ENCODE measurements at places on chromosomes 2 and 18.

DNA sequence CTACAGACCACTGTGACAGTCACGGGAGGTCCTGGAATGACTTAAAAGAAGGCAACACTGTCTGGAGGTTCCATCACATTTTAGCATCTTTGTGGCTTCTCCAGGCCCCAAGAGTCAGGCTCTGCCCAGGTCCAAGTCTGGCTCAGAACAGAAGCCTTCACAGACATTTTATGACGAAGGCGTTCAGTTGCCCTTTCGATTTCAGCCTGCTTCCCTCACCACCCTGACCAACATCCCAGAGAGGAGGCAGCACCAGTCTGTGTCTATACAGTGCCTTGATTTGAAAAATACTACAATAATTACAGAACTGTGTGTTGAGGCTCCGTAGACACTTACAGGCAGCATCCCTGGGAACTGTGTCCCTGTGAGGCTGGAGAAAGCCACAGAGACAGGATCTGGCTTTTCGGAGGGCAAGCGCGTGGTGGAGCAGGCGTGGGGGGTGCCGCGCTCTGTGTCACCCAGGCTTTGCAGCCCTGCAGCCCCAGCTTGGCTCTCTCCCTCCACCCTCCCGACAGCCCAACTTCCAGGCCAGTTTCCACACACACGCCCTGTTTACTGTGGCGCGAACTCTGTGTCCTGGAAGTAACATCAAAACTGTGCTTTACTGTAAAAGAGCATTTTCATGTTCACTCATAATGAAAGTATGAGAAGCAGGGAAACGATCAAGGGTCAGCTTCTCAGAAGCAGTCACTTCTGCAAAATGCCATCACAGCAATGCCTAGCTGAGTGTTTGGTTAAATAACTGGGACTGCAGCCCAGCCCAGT, 153.5 kb upstream of the ALKAL2 start:
- no peak for DNase-seq

DNA sequence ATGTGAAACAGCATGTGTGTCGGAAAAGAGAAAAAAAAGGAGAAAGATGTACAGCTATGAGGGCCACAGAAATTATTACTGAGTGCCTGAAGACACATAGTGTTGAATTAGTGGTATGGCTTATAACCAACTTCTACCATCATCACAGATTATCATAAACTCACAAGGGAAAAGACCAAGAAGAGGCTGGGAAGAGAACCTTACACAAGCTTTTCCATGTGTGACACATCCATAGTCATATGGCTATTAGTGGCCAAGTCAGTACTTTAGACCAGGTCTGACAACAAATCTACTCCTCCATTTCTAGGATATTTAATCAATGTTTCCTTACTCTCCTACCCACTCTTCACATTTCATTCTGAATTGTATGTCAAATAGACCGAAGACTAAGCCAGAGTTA, 3.5 kb upstream of the GALNT5 start:
- no peak for DNase-seq

GRCh38 chr2:231015926-231016325, 20.0 kb downstream of the SPATA3 start:
- no peak for DNase-seq

DNA sequence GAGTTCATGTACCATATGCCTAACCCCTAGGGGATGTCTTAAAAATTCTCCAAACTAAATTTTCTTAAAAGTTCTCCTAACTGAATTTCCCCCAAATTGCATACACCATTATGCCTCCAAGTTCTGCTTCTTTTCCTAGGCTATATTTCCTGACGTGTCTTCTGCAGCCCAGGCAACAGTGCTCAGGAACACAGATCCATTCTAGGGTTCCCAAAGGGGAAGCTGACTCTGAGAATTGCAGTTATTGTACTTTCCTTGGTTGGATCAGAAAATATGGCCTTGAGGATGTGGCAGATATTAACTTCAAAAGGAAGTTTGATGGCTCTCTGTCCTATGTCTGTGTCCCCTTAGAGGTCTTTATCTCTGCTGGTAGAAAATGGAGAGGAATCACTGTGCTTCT, 124.3 kb downstream of the TMEM17 start:
- DNase-seq: no peak

GRCh38 chr2:181515719-181516118, 58.5 kb downstream of the ITGA4 start:
- DNase-seq: no peak

GRCh38 chr18:79525556-79526467, 130.1 kb downstream of the NFATC1 start:
- DNase-seq: no peak

DNA sequence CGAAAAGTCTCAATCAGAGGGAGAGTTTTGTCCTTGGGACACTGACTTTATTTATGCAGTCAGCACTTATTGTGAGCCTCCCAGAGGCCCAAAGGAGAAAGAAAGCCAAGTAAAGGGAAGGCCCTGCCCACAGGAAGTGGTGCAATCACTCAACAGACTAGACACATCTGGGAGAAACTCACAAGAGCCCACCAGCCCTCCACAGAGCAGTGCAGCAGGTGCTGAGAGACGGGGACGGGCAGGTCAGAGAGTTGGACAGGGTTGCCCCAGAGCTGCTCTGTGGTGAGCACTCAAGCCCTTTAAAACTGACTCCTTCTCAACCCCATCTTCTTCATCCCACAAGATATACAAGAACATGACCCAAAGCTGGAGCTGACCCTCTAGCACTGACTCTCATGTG, 96.0 kb downstream of the TFCP2L1 start:
- DNase-seq: no peak

GRCh38 chr18:7512348-7512747, 54.8 kb upstream of the PTPRM start:
- no peak for DNase-seq

GRCh38 chr2:25402477-25402876, 60.8 kb upstream of the DNMT3A start:
- DNase-seq: no peak

DNA sequence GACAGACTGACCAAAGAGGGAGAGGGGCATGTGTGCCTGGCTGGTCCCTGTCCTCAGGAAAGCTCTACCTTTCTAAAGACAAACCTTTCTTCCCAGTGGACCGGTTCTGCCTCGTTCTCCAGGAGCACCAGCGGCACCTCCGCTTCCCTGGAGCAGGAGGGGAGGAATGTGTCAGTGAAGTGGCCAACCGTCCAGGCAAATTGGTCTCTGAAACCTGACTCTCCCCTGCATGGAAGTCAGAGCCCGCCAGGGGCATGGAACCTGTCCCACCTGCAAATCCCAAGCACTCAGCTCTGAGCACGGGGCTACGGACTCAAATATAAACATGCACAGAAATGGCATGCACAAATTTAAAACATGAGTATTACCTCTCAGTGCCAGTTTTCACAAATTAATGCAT, 62.9 kb downstream of the COL6A3 start:
- no peak for DNase-seq

- no peak for DNase-seq
These were observed 129.8 kb downstream of the PXDN start for GRCh38 chr2:1614564-1614963.

- peak; percentile 80 for DNase-seq
These were observed 60.4 kb upstream of the NABP1 start for GRCh38 chr2:191617575-191617974.

DNA sequence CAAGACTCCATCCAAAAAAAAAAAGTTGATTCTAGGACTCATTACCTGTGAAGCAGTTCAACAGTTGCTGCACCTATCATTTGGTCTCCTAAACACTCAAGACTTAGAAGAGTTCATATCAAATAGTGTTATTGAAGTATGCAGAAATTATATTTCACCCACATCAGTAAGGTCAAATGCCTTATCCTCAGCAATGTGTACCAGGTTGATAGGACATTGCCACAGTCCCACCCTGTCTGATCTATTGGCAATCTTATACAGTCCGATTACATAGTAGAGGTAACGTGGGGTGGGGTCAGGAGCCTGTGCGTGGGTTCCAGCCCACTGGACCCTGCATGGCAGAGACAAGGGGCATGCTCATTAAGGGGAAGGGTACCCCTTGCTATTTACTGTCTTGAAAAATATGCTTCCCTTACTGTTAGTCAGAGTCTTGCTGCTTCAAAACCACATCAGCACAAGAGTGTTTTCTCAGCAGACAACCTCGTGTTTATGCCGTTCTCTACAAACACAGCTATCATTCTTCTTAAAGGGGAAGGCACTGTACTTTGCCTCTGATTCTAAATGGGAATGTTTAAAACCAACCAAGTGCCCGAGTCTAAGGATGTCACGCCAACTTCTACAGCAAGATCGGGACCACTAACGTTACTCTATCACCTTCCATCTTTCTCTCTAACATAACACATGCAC, 115.2 kb downstream of the MTCL1 start:
- DNase-seq: no peak

GRCh38 chr2:86747711-86748639, 27.9 kb downstream of the RMND5A start:
- no peak for DNase-seq

- no peak for DNase-seq
These were observed 38.2 kb downstream of the PDIA6 start for GRCh38 chr2:10774394-10774793.

GRCh38 chr2:166360906-166361305, 14.8 kb downstream of the SCN9A start:
- DNase-seq: no peak

- no peak for DNase-seq
These were observed 13.0 kb downstream of the DIPK1C start for GRCh38 chr18:74444104-74444503.

DNA sequence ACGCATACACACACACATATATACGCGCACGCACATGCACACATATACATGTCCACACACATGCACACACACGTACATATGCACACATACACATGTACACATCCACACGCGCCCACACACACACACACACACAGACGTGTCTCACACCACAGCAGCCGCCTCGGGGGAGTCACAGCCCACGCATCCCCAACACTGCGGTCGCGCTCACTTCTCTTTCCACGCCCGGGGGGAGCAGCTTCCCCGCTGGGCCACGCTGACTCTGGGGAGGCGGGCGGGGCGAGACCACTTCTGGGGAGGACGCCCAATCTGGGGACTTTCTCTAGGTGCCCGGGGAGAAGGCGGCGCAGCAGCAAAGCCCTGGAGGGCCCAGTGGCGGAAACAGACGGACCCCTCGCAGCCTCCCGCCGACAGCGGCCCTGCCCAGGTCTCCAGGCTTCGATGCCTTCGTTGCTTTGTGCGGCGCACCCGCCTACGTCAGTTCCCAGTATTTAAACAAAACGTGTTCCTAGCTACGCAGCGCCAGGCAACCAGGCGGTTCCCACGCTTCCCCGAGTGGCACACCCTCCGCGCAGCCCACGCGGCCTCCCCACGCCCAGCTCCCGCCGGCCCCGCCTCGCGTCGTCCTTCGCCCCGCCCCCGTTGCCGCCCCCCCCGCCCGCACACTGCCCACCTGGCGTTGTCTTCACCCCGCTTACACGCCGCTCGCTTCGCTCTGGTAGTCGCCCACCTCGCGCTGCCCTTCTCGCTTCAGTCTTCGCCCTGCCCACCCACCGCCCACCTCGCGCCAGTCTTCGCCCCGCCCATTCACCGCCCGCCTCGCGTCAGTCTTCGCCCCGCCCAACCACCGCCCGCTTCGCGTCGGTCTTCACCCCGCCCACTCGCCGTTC, 810 bp upstream of the RBFA start:
- peak; percentile 85 for DNase-seq

GRCh38 chr2:96103187-96103601, 13.2 kb downstream of the ADRA2B start:
- DNase-seq: no peak

- no peak for DNase-seq
These were observed 317.1 kb upstream of the CWC22 start for GRCh38 chr2:180324182-180324581.

DNA sequence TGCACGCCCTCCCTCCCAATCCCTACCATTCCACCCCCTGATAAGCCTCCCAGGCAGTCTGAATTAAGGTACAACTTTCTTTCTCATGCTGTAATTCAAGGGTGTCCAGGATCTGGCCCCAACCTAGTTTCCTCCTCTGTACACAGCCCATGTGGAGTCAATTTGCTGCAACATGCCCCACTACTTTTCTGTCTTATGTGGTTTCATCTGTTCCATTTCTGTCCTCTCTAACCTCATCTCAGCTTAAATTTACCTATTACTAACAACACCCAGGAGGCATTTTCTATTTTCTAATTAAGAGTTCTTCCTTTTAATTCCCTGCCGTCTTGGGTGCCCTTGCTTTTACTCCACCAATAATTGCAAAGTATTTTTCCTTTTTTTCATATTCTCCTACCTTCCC, 10.0 kb downstream of the PPP4R1 start:
- DNase-seq: no peak

DNA sequence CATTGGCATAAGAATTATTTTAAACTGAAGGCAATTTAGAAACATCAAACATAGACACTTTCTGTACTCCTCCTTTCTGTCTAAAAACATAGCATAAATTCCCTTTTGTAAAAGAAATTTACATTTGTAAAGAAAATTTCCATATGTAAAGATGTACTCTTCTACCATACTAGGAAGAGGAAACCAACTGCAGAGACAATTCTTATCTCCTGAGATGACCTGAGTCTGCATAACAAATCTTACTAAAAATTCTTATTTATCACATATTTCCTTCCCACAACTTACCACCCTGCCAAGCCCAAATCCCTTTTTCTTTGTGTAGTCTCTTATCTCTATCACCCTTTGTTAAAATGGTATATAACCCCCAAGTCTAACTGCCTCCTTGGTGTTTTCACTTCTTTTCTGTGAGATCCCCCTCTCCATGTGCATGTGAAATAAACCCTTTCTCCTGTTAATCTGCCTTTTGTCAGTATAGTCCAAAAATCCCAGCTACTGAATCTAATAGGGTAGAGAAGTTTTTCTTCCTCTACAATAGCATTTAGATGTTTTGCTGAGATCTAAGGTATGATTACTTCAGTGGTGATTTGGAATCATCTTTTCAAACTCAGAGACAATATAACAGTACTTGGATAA, 81.0 kb downstream of the CHN1 start:
- DNase-seq: no peak

- DNase-seq: no peak
These were observed 52.1 kb upstream of the SMAD7 start for GRCh38 chr18:49002881-49003280.

GRCh38 chr2:216555274-216555673, 56.6 kb downstream of the RPL37A start:
- no peak for DNase-seq
